ENCODE measurements at places on chromosomes 1 and 21. TPM values are rescaled to one million over a fixed set of nuclear protein-coding genes. Genes with fewer than 3 reads are reported as not detected.

GRCh38 chr1:40868051-40868723 is 6.0 kb upstream of the CITED4 start:
- peaks cover 16% of the 10 kb centered on the region for H3K4me1 ChIP-seq
- no peaks in the 10 kb centered on the region for H3K36me3 ChIP-seq
- no peak overlapping the region for H3K27ac ChIP-seq
- no peaks in the 10 kb centered on the region for H3K27me3 ChIP-seq
- DNase-seq = no peak

GRCh38 chr1:229342656-229343569 is at the start of gene CCSAP:
Gene CCSAP (minus strand): TSS chr1:229343047. CDS start chr1:229342465, 582 bp downstream.
- peak within 1 kb of the TSS; percentile 80 for H3K4me3 ChIP-seq
- H3K27ac ChIP-seq = peak within 1 kb of the TSS; percentile 89
- no peaks in the 10 kb centered on the region for H3K36me3 ChIP-seq
- peaks cover 18% of the 10 kb centered on the region for H3K27me3 ChIP-seq
- H3K4me1 ChIP-seq = peaks cover 32% of the 10 kb centered on the region

DNA sequence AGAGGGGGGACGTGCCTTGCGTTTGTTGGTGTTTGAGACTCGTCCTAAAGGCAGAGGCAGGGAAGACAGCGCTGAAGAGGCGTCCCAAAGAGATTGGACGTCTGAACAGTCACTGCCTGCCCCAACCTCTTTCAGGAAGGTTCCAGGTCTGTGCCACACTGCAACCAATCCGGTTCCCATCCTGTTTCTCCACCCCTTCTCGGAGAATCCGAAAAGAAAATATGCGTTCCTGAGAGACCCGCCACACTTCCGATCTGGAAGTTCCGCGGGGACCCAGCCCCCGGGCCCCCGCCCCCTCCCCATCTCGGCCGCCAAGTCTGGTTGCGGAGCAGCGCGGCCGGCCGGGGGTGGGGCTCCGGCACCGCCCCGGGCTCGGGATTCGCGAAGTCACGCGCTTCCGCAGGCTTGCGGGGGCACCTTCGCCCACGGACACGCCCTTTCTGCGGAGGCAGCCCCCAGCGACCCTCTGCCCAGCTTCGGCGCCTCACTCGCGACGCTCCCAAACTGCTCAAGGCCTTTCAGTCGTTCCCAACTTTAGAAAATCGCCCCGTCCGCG is 124.5 kb upstream of the DPYD start:
- peak overlapping the region; percentile 65 for H3K4me3 ChIP-seq
- DNase-seq = no peak
- peaks cover 31% of the 10 kb centered on the region for H3K4me1 ChIP-seq
- no peak overlapping the region for H3K27ac ChIP-seq
- peaks cover 94% of the 10 kb centered on the region for H3K27me3 ChIP-seq

DNA sequence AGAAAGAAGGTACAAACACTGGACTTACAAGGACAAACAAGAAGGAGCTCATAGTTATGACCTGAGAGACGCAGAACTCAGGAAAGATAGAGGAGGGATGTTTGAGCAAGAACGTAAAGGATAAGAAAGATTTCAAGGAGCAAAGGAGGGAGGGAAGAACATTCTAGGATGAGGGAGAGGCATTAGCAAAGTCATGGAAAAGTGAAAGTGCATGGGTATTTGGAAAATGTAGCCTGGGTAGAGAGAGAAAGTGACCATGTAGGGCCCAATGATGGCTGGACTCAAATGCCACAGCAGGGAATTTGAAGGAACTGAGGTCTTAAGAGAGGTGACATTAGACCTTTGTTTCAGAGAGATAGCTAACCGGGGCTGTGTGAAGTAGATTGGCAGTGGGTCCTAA is 76.5 kb downstream of the SYT6 start:
- peaks cover 16% of the 10 kb centered on the region for H3K4me1 ChIP-seq
- DNase-seq = no peak
- H3K36me3 ChIP-seq = no peaks in the 10 kb centered on the region
- H3K27me3 ChIP-seq = peaks cover 6% of the 10 kb centered on the region
- no peak overlapping the region for H3K4me3 ChIP-seq

GRCh38 chr1:207155028-207155427 is 51.0 kb downstream of the C4BPA start:
- H3K4me3 ChIP-seq = no peak overlapping the region
- no peaks in the 10 kb centered on the region for H3K4me1 ChIP-seq
- H3K27me3 ChIP-seq = no peaks in the 10 kb centered on the region
- no peak for DNase-seq
- no peaks in the 10 kb centered on the region for H3K36me3 ChIP-seq
- H3K27ac ChIP-seq = no peak overlapping the region

- H3K4me1 ChIP-seq = peaks cover 40% of the 10 kb centered on the region
- H3K27ac ChIP-seq = peak overlapping the region; percentile 70
- H3K4me3 ChIP-seq = no peak overlapping the region
- DNase-seq = peak; percentile 79
These were observed 12.6 kb downstream of the ZC3H12A start for GRCh38 chr1:37486680-37487618.

GRCh38 chr1:92691925-92692324 is 93.0 kb downstream of the EVI5 start:
- no peak overlapping the region for H3K27ac ChIP-seq
- no peaks in the 10 kb centered on the region for H3K4me1 ChIP-seq
- peaks cover 66% of the 10 kb centered on the region for H3K36me3 ChIP-seq
- no peak for DNase-seq
- no peak overlapping the region for H3K4me3 ChIP-seq

- H3K4me3 ChIP-seq = no peak overlapping the region
- DNase-seq = no peak
- H3K36me3 ChIP-seq = no peaks in the 10 kb centered on the region
- H3K27ac ChIP-seq = no peak overlapping the region
- H3K27me3 ChIP-seq = no peaks in the 10 kb centered on the region
- no peaks in the 10 kb centered on the region for H3K4me1 ChIP-seq
These were observed 211.1 kb downstream of the CAMTA1 start for GRCh38 chr1:6996371-6996770.

- DNase-seq = no peak
- no peaks in the 10 kb centered on the region for H3K36me3 ChIP-seq
- H3K27me3 ChIP-seq = no peaks in the 10 kb centered on the region
- peak overlapping the region; percentile 91 for H3K27ac ChIP-seq
- H3K4me1 ChIP-seq = peaks cover 77% of the 10 kb centered on the region
- H3K4me3 ChIP-seq = no peak overlapping the region
These were observed 8.6 kb downstream of the GPR137B start for GRCh38 chr1:236150986-236151385.

- no peak overlapping the region for H3K4me3 ChIP-seq
- H3K27ac ChIP-seq = no peak overlapping the region
- no peak for DNase-seq
- H3K36me3 ChIP-seq = no peaks in the 10 kb centered on the region
- no peaks in the 10 kb centered on the region for H3K27me3 ChIP-seq
- H3K4me1 ChIP-seq = peaks cover 33% of the 10 kb centered on the region
These were observed 1.7 kb upstream of the MECR start for GRCh38 chr1:29232387-29232786.

- peak overlapping the region; percentile 63 for H3K27ac ChIP-seq
- DNase-seq = no peak
- H3K36me3 ChIP-seq = no peaks in the 10 kb centered on the region
- no peaks in the 10 kb centered on the region for H3K27me3 ChIP-seq
- H3K4me3 ChIP-seq = no peak overlapping the region
- peaks cover 80% of the 10 kb centered on the region for H3K4me1 ChIP-seq
These were observed 16.7 kb downstream of the CAMTA1 start for GRCh38 chr1:6801966-6802365.

DNA sequence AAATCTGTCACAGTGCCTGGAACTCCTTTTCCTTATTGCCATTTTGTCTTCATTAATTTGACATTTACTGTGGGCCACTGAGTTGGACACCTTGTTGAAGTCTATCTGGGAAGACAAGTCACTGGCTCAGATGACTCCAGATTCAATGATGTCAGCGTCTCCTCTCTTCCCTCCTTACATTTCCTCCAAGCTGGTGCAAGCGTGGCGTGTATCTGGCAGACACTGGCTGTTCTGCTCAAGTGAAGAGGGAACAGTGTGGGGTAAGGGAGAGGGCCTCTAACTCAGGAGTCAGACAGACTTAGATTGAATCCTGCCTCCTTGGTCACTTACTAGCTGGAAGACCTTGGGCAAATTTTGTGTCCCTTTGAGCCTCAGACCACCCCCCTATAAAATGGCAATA is 8.7 kb upstream of the ZNF691 start:
- peaks cover 6% of the 10 kb centered on the region for H3K4me1 ChIP-seq
- H3K27me3 ChIP-seq = no peaks in the 10 kb centered on the region
- H3K4me3 ChIP-seq = no peak overlapping the region
- H3K36me3 ChIP-seq = peaks cover 11% of the 10 kb centered on the region

DNA sequence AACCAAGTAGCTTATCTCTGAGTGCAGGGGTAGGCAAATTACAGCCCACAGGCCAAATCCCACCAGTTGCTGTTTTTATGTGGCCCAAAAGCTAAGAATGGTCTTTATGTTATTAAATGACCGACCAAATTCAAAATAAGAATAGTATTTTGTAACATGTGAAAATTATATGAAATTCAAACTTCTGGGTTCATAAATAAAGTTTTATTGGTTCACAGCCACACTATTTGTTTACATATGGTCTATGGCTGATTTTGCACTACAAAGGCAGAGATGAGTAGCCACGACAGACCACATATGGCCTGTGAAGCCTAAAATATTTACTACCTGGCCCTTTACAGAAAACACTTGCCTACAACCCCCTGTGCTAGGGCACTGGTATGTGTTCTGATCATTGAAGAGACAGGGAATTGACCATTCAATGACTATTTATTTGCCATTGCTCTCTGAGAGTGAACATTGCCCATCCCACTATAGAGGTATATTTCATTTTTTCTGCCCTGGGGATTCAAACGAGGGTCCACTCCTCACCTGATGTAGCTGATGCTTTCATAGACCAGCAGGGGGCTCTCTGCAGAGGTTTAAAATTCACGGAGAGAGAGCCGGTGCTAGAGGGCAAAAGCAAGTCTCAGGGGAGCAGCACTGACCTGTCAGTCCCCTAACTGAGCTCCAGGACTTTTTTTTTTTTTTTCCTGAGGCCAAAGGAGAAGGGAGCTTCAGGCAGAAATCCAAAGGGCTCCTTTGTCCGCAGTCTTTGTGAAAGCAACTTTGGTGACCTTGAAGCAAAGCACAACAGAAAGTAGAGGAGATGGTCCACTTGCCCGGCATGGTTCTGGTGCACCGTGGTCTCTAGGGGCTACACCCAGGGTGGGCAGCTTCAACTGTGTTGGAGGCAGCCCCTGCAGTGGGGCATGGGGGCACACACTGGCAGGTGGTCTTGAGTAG is 7.3 kb upstream of the GNL2 start:
- peaks cover 46% of the 10 kb centered on the region for H3K27me3 ChIP-seq
- no peak overlapping the region for H3K4me3 ChIP-seq
- H3K4me1 ChIP-seq = no peaks in the 10 kb centered on the region
- no peak for DNase-seq
- H3K27ac ChIP-seq = no peak overlapping the region

- peak overlapping the region; percentile 46 for H3K27ac ChIP-seq
- DNase-seq = peak; percentile 39
- H3K4me3 ChIP-seq = no peak overlapping the region
- peaks cover 22% of the 10 kb centered on the region for H3K4me1 ChIP-seq
- no peaks in the 10 kb centered on the region for H3K27me3 ChIP-seq
These were observed 5.2 kb downstream of the NPPA start for GRCh38 chr1:11842154-11843041.

- peaks cover 46% of the 10 kb centered on the region for H3K36me3 ChIP-seq
- peaks cover 51% of the 10 kb centered on the region for H3K4me1 ChIP-seq
- no peak for DNase-seq
- peak overlapping the region; percentile 55 for H3K27ac ChIP-seq
- no peak overlapping the region for H3K4me3 ChIP-seq
These were observed 8.6 kb downstream of the FNDC5 start for GRCh38 chr1:32861904-32862695.

DNA sequence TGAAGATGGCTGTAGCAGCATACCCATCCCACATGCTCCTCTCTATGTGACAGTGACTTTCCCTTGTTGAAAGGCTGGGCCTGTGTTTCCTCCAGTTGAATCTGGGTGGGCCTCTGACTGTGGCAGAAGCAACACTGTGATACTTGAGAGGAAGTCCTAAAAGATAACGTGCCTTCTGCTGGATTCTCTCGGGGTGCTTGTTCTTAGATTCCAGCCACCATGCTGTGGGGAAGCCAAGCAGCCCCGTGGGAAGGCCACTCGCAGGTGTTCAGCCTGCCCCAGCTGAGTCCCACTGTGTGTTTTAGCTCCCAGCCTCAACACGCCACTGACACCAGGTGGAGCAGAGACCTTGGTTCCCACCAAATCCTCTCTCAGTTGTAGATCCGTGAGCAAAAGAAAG is 31.5 kb downstream of the TRAPPC10 start:
- no peak overlapping the region for H3K27ac ChIP-seq
- H3K4me1 ChIP-seq = no peaks in the 10 kb centered on the region
- H3K36me3 ChIP-seq = peaks cover 20% of the 10 kb centered on the region
- H3K4me3 ChIP-seq = no peak overlapping the region

DNA sequence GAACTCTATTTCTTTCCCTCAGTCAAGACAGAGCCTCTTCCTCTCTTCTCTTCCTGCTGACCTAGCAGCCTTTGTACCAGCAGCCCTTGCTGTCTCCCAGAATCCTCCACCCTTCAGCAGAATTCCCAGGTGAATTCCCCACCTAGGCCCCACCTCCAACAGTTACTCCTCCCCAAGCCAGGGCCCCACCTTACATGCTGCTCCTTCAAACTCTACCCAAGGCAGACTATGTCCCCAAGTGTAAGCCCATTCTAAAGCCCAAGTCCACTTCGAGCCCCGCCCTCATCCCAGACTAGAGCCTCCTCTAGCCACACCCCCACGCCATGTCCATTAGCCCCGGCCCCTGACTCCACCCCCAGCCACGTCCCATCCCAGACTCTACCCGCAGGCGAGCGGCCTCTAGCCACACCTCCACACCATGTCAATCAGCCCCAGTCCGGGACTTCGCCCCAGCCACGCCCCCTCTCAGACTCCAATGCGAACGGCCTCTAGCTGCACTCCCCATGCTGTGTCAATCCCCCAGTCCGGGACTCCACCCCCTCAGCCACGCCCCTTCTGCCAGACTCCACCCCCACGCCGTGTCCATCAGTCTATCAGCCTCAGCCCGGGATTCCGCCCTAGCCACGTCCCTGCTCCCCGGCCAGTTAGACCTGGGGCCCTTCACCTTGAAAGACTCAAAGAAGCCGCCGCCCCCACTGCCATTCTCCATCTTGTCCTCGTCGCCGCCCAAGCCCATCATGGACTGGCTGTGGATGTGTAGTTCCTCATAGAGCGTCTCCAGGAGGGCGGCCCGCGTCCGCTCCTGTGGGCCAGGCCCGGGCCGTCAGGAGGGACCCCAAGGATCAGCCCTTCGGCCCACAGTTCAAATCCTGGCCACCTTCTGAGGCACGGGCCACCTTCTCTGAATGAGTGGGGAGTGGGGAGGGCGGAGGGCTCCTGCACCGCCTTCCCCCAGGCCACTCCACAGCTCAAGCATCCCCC is 61.3 kb downstream of the RAP1GAP start:
- no peak overlapping the region for H3K27ac ChIP-seq
- peak; percentile 61 for DNase-seq
- H3K4me3 ChIP-seq = no peak overlapping the region
- no peaks in the 10 kb centered on the region for H3K4me1 ChIP-seq
- no peaks in the 10 kb centered on the region for H3K36me3 ChIP-seq

The FCRL2 gene
- not detected for total RNA-seq

The PROK1 gene
- total RNA-seq = not detected

The NPPA gene
- total RNA-seq = 1,100 TPM

The MYBPH gene
- total RNA-seq = not detected

The LDLRAD1 gene
- total RNA-seq = not detected

The PFDN2 gene
- 62.5 TPM for total RNA-seq

The CFAP45 gene
- 1.1 TPM for total RNA-seq

The ASPM gene
- 0.44 TPM for total RNA-seq

All from left ventricle myocardium inferior (tissue), 1 donor.